ENCODE measurements at places on chromosomes 11 and 22. TPM values are rescaled to one million over a fixed set of nuclear protein-coding genes. Genes with fewer than 3 reads are reported as not detected.

DNA sequence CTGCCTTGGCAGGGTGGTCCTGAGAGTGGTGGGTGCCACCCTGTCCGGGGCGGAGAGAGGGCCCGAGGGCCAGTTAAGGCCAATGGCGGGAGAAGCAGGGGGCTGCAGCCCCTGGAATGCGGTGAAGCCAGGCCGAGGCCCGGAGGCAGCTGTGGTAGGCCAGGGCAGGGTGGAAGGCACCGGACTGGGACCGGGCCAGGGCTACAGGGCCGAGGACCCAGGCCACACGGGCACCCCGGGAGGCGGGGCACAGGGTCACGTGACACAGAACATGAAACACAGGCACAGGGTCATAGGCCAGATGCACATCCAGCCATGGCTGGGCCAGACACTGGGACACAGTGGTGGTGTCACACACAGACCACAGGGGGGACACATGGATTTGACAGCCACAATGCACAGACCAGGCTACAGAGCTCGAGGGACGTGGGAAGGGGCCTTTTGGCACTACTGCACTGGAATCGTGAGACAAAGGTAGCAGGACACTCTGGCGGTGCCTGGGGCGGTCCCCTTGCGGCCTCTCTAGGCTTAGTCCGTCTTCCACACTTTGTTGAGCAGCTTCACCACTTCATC is 2.8 kb downstream of the SLC25A1 start:
- H3K4me3 ChIP-seq, result no peak overlapping the region
- H3K27me3 ChIP-seq, result no peaks in the 10 kb centered on the region
- no peak overlapping the region for H3K27ac ChIP-seq
- H3K4me1 ChIP-seq, result no peaks in the 10 kb centered on the region
- no peak for DNase-seq

- H3K36me3 ChIP-seq, result peaks cover 7% of the 10 kb centered on the region
- H3K4me3 ChIP-seq, result no peak overlapping the region
- no peaks in the 10 kb centered on the region for H3K4me1 ChIP-seq
- H3K27me3 ChIP-seq, result no peaks in the 10 kb centered on the region
- no peak overlapping the region for H3K27ac ChIP-seq
- DNase-seq, result no peak
Measured at GRCh38 chr22:42884616-42885375, 27.7 kb upstream of the ARFGAP3 start.

GRCh38 chr22:20015187-20015625 is 1.4 kb downstream of the ARVCF start:
- no peak for DNase-seq
- no peak overlapping the region for H3K4me3 ChIP-seq
- H3K4me1 ChIP-seq, result no peaks in the 10 kb centered on the region
- H3K27me3 ChIP-seq, result no peaks in the 10 kb centered on the region
- no peaks in the 10 kb centered on the region for H3K36me3 ChIP-seq
- H3K27ac ChIP-seq, result no peak overlapping the region

GRCh38 chr11:102883141-102883540 is 8.4 kb upstream of the MMP12 start:
- no peak overlapping the region for H3K27ac ChIP-seq
- no peaks in the 10 kb centered on the region for H3K27me3 ChIP-seq
- H3K36me3 ChIP-seq, result no peaks in the 10 kb centered on the region
- DNase-seq, result no peak

DNA sequence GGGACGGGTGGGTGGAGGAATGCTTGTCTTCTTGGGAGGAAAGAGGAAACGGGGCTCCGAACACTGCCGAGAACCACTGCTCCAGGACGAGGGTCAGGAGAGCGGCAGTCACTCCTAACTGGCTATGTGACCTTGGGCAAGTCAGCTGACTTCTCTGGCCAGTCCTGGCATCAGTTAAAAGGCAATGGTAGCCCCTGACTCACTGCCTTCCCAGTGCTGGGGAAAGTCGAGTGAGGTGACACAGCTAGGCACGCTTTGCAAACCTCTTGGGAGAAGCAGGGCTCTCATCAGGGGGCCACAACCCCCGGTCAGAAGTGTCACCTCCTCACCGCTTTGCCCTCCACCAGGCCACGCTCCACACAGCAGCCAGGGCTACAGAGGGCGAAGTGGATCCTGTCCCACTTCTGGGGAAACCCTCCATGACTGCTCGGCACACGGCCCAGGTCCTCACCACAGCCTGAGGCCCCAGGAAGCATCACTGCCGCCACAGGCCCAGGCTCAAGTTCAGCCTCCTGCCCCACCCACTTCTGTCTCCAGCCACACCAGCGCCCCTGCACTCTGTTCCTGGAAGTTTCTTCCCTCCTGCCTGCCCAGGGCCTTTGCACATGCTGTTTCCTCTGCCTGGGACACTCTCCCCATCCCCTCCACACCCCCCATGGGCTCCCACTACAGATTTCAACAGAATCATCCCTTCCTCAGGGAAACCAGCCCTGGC is 16.3 kb downstream of the IL2RB start:
- H3K4me3 ChIP-seq, result no peak overlapping the region
- DNase-seq, result no peak
- no peaks in the 10 kb centered on the region for H3K27me3 ChIP-seq
- H3K4me1 ChIP-seq, result no peaks in the 10 kb centered on the region
- H3K27ac ChIP-seq, result no peak overlapping the region
- H3K36me3 ChIP-seq, result no peaks in the 10 kb centered on the region

- no peaks in the 10 kb centered on the region for H3K36me3 ChIP-seq
- no peaks in the 10 kb centered on the region for H3K4me1 ChIP-seq
- no peaks in the 10 kb centered on the region for H3K27me3 ChIP-seq
- no peak overlapping the region for H3K27ac ChIP-seq
- DNase-seq, result no peak
Measured at GRCh38 chr22:39797528-39798147, 95.9 kb downstream of the ENTHD1 start.

DNA sequence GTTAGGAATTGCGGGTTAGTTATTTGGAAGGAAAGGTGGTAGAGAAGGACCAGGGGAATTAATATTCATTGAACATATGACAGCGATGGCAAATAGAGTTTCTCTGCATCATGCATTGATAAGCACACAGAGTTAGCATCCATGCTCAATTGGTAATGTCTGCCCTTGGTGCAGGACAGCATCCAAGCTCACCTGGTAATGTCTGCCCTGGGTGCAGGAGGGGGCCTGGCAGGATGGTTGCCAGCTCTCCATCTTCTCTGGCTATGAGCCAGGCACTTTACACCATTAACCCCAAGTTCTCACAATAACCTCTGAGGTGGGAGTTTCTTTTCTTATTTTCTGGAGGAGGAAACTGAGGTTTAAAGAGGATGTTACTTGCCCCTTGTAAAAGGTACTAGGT is 50.4 kb upstream of the RBFOX2 start:
- H3K27me3 ChIP-seq, result no peaks in the 10 kb centered on the region
- no peaks in the 10 kb centered on the region for H3K4me1 ChIP-seq
- no peak for DNase-seq
- no peak overlapping the region for H3K27ac ChIP-seq
- no peak overlapping the region for H3K4me3 ChIP-seq
- no peaks in the 10 kb centered on the region for H3K36me3 ChIP-seq

DNA sequence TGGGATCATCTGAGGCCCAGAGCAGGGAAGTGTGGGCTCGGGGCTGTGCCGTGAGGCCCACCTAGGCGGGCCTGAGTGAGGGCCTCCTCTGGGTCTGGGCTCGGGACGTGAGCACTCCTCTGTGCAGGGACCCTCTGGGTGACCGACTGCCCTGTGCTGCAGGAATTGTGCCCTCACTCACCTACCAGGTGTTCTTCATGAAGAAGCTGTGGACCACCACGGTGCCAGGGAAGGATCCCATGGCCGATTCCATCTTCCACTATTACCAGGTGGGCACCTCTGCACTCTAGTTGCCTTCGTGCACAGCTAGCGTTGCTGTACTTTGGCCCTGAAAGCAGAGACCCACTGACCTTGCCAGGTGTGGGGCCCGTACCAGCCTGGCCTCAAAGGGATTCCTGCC is 80.5 kb downstream of the MYO7A start:
- no peaks in the 10 kb centered on the region for H3K36me3 ChIP-seq
- no peak overlapping the region for H3K4me3 ChIP-seq
- H3K27ac ChIP-seq, result no peak overlapping the region
- H3K4me1 ChIP-seq, result no peaks in the 10 kb centered on the region
- no peaks in the 10 kb centered on the region for H3K27me3 ChIP-seq

- DNase-seq, result no peak
- H3K27ac ChIP-seq, result no peak overlapping the region
- H3K4me3 ChIP-seq, result no peak overlapping the region
- no peaks in the 10 kb centered on the region for H3K4me1 ChIP-seq
- no peaks in the 10 kb centered on the region for H3K27me3 ChIP-seq
Measured at GRCh38 chr22:25774575-25775026, 32.6 kb downstream of the MYO18B start.

- no peak overlapping the region for H3K27ac ChIP-seq
- DNase-seq, result no peak
- H3K4me3 ChIP-seq, result no peak overlapping the region
- no peaks in the 10 kb centered on the region for H3K36me3 ChIP-seq
- no peaks in the 10 kb centered on the region for H3K4me1 ChIP-seq
- H3K27me3 ChIP-seq, result no peaks in the 10 kb centered on the region
Measured at GRCh38 chr11:69705901-69706787, 2.3 kb upstream of the FGF19 start.

DNA sequence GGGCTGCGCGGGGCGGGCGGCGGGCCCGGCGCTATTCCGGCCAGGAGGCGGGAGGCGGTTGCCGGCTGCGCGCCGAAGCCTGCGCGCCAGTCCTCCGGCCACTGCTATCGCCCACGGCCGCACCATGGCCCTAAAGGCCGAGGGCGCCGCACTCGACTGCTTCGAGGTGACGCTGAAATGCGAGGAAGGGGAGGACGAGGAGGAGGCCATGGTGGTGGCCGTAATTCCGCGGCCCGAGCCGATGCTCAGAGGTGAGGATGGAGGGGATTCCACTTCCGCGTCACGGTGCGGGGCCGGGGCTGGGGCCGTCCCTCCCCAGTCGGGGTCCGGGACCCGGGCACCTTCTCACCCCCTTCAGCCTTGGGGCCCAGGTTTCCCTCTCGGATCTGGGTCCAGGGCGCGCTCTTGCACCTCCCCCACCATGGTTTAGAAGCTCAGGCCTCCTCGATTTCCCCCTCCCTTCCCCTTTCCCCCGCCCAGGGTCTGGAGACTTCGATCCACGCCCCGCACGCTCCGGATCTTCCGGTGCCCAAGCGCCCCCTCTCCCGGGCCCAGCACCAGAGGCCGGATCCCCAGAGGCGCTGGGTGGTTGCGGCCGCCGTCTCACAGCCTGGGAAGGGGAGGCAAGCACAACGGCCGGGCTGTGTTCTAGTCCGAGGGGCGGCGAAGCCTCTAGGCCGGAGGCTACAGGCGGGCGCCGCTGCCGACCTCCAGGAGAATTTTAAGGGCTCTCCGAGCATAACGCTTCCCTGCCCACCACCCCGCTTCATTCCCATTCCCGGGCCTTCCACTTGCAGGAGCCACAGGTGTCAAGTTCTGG is 517 bp downstream of the SPINDOC start:
- H3K27ac ChIP-seq, result no peak overlapping the region
- peak; percentile 86 for DNase-seq
- no peaks in the 10 kb centered on the region for H3K27me3 ChIP-seq
- peak overlapping the region; percentile 96 for H3K4me3 ChIP-seq
- peaks cover 2% of the 10 kb centered on the region for H3K4me1 ChIP-seq
- H3K36me3 ChIP-seq, result no peaks in the 10 kb centered on the region

GRCh38 chr11:83361831-83362230 is 75.7 kb upstream of the CCDC90B start:
- H3K4me1 ChIP-seq, result no peaks in the 10 kb centered on the region
- H3K27ac ChIP-seq, result no peak overlapping the region
- no peaks in the 10 kb centered on the region for H3K27me3 ChIP-seq
- no peak overlapping the region for H3K4me3 ChIP-seq

DNA sequence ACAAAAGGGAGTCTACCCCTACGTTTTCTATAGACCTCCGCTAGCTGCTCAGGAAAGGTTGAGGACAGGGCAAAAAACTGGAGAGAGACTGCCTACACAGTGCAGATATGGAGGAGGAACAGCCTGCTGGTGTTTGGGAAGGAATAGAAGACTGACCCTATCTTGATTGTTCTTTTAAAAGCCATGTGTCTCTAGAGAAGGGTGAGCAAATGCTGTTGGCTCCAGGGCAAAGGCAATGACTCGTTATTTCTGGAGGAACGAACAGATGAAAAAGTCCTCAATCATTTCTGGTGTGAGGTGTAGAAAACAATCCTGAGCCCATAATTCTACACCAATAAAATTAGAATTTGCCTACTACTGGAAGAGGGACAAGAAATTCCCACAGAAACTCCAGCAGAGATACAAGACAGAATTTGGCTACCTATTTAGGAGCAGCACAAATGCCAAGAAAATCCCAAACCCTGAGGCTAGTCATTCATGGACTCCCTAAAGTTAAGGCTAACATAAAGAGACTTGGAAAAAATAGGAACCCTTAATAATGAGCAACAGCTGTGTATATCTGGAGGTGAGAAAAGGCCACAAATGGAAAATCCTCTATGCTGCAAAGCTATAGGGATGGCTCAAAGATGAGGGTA is 1206.3 kb upstream of the CNTN5 start:
- H3K4me3 ChIP-seq, result no peak overlapping the region
- no peaks in the 10 kb centered on the region for H3K36me3 ChIP-seq
- no peaks in the 10 kb centered on the region for H3K4me1 ChIP-seq
- no peak for DNase-seq

- H3K27me3 ChIP-seq, result no peaks in the 10 kb centered on the region
- DNase-seq, result no peak
- H3K27ac ChIP-seq, result no peak overlapping the region
- H3K4me1 ChIP-seq, result peaks cover 8% of the 10 kb centered on the region
- no peak overlapping the region for H3K4me3 ChIP-seq
- H3K36me3 ChIP-seq, result peaks cover 11% of the 10 kb centered on the region
Measured at GRCh38 chr11:35178067-35178805, 39.3 kb downstream of the CD44 start.

DNA sequence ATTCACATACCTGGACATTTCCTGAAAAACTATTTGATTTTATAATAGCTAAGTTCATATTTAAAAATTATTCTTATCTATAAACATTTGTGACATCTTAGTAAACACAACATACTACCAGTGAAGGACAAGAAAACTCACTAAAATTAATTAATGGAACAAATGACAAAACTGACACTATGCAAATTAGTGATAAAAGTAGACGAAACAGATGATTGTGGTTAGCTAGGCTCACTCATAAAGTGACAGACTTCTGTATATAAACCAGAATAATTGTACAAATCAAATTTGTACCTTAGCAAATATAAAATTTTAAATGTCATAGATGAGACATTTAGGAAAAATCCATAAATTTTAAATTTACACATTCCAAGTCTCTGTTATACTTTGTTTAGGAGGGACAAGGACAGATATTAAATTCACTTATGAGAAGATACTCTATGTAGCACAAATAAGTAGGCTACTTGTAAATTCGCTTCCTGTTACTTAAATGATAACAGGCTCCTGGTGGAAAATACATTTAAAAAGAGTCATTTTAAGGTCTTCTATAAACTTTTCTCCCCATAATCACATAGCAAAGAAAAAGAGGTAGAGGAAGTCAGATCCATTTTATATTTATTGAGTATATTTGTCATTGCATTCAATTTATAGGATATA is 81.2 kb downstream of the KIF18A start:
- no peak for DNase-seq
- no peak overlapping the region for H3K27ac ChIP-seq
- H3K4me1 ChIP-seq, result no peaks in the 10 kb centered on the region
- no peaks in the 10 kb centered on the region for H3K27me3 ChIP-seq
- no peak overlapping the region for H3K4me3 ChIP-seq

Gene GDPD4
- total RNA-seq, result not detected

Gene CNTN5
- 2.9 TPM for total RNA-seq

Gene HTR3A
- not detected for total RNA-seq

Gene TRIM29
- total RNA-seq, result 3.6 TPM

Gene OR5M10
- total RNA-seq, result not detected

Gene MISFA
- total RNA-seq, result 6.6 TPM

Gene TNKS1BP1
- 184 TPM for total RNA-seq

Gene ENTHD1
- total RNA-seq, result 0.12 TPM

Gene APOA5
- total RNA-seq, result not detected

Gene UBE4A
- total RNA-seq, result 35.2 TPM

Gene TPCN2
- 25.8 TPM for total RNA-seq

Measured in aorta (tissue), 5 donors.